ENCODE measurements at places on chromosomes 13 and 19. TPM values are rescaled to one million over a fixed set of nuclear protein-coding genes. Genes with fewer than 3 reads are reported as not detected.

The TMEM221 gene
- 0.09 TPM for total RNA-seq

The VSTM1 gene
- not detected for total RNA-seq

The SPHK2 gene
- total RNA-seq: 7.1 TPM

The TSSK6 gene
- 1.9 TPM for total RNA-seq

The MPND gene
- total RNA-seq: 8.2 TPM

Measured in bronchial smooth muscle cell (primary cell).